T-helper 1 cell (primary cell): ENCODE measurements at places on chromosomes 2 and 18.

DNA sequence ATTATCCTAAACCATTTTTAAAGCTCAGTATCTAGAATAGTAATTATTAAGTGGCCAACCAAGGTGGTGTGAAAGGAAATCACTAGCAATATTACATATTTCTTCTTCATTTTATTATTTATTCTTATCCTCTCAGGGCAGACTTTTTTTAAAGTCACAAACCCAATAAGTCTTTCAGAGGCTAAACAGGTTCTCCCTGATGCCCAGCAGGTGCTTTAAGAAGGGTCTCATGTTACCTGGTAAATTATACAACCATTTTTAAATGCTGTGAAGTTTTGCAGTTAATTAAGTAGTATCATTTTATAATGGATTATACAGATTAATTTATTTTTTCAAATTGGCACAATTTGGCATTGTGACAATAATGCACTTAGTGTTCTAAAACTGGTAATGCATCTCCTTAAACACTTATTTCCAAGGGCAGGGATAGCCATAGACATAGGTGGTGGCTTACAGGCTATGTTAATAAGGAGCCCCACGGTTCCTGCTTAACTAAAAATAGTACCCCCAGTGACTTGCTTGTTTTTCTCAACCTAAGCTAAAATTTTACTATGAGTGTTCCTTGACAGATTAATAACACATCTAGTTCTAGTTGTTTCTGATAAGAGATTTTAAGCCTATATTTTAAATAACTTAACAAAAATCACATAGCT is 67.0 kb downstream of the PMS1 start:
- no peak for DNase-seq

GRCh38 chr2:102155703-102156515 is 13.4 kb downstream of the IL1R1 start:
- DNase-seq: no peak

DNA sequence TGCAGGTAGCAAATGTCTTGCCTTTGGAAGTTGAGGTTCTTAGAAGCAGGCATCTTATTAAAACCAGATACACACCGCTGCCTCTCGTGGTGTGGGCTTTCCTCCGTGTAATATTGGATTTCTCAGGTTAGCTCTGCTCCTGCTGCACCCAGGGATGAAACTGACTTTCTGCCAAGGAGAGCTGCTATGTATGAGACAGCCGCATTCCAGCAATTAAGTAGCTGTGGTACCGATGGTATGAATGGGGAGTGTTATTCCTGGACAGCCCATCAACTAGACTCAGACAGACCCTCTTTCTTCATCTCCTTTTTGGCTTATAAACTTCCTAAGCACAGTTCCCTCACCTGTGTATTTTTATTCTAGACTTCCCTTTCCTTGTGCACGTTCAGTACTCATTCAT is 6.8 kb upstream of the EHD3 start:
- no peak for DNase-seq

DNA sequence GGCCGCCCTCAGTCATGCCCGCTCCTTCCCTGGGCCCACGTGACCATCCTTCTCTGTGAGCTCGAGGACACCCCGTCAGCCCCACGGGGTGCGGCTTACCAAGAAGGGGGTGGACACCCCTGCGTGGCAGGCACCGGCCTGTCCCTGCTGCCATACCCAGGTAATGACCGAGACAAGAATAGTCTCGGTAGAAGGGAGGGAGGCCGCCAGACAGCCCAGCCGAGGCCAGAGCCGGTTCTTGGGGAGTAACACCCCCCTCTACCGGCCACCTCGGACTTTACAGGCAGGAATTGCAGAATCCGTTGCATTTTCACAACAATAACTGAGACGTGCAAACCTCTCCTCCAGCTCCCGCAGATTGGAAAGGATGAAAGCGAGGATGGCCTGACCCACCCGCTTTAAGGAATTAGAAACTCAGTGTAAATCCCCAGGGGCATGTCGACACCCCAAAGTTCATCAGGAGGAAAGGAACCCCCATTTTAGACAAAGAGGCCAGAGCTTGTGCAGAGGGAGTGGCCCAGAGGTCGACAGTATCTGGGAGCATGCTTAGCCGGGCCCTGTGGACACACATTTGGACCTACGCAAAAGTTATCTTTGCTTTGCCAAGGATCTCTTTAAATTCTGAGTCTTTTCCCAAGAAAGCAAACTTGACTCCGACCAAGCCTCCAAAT is 60.1 kb upstream of the GLI2 start:
- DNase-seq: no peak

DNA sequence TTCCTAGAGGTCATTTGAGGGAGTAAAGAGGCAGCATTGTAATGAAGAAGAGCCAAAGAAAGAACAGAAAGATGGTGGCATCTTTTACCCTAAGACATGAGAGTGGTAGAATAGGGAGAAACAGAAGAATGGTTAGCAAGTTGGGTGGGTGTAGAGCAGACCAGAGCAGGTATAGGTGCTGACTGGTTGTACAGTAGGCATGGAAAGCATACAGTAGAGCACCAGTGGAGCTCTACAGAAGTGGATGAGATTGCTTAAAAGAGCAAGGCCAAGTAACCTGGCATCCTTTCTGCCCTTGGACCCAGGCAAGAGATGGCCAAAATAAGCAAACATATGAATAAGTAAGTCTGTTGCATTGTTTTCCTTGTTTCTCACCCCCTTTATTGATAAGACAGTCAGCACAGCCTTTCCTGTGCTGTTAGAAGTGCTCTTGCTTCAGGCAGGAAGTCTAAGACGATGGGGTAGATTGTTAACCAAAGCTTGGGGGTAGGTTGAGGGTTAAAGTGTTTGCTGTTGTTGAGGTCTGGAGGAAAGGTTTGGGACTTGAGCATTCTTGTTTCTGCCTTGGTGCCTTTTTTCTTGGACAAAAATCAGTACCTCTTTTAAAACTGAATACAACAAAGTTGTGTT is 76.9 kb downstream of the DIS3L2 start:
- no peak for DNase-seq

DNA sequence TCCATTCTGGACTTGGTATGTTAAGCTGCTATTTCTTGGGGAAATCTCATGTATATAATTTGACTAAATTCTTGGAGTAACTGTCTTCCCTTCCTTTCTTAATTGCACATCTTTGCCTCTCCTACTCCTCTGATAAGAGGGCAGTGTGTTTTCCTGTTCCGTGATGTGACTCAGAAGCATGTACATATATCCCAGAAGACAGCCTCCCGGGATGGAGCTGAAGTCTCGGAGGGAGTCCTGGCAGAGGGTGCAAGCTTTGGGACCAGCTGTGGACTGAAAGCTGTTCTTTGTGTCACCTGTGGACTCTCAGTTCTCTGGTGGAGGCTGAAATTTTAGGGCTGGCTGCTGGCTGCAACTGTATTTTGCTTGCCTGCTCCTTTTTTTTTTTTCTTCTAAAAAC is 54.7 kb upstream of the MGAT5 start:
- DNase-seq: no peak

DNA sequence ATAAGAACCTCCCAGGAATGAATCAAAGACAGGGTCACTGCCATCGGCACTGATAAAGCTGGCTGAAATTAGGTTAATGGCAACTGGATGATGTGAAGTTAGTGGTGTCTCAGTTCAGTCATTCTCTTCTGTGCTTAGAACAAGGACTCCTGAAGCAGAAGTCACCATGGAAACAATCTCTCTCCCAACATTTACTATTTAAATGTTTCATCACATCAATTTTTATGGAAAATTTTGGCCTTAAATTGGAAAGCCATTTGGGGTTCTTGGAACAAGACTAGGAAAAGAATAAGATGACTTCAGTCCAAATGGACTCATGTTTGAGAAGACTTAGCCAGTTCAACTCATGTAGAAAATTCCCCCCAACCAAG is 15.5 kb upstream of the ARL5A start:
- no peak for DNase-seq

- DNase-seq: no peak
Measured at GRCh38 chr2:77325395-77325794, 196.8 kb downstream of the LRRTM4 start.
